Activated T-helper 1 cell treated with anti-CD3 and anti-CD28 coated beads, Interleukin-12 subunit alpha, Interleukin-12 subunit beta, Interleukin-2, Interleukin-4 antibody, amounts not matched to agents 30 ng/mL and 10 ng/mL and 1 ng/mL, durations not matched to agents 14 hours and 24 hours and 36 hours (primary cell): ENCODE measurements at places on chromosomes 13 and 19.

- no peaks in the 10 kb centered on the region for H3K4me1 ChIP-seq
- H3K4me3 ChIP-seq = no peak overlapping the region
- H3K27ac ChIP-seq = no peak overlapping the region
- no peak for DNase-seq
Observed at GRCh38 chr19:15248648-15249527, 16.6 kb upstream of the EPHX3 start.

DNA sequence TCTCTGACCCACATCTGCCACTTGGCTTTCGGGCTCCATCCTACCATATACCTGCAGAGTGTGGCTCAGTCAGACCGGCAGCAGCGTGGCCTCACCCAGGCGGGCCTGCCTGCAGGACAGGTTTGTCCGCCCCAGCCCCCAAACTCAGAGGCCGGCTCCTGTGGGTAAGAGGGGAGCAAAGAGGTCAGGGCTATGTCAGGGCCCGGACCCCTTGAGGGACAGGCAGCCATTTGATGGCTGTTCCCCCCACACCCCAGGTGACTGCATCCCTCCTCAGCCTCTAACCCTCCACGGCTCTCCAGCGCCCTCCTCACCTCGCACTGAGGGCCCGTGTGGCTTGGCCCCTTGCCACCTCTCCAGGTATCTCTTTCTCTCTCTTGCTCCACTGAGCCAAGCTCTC is 12.3 kb upstream of the ZBTB32 start:
- H3K27me3 ChIP-seq = no peaks in the 10 kb centered on the region
- no peak overlapping the region for H3K27ac ChIP-seq
- peaks cover 17% of the 10 kb centered on the region for H3K4me1 ChIP-seq
- no peak overlapping the region for H3K4me3 ChIP-seq
- DNase-seq = no peak
- H3K36me3 ChIP-seq = no peaks in the 10 kb centered on the region

DNA sequence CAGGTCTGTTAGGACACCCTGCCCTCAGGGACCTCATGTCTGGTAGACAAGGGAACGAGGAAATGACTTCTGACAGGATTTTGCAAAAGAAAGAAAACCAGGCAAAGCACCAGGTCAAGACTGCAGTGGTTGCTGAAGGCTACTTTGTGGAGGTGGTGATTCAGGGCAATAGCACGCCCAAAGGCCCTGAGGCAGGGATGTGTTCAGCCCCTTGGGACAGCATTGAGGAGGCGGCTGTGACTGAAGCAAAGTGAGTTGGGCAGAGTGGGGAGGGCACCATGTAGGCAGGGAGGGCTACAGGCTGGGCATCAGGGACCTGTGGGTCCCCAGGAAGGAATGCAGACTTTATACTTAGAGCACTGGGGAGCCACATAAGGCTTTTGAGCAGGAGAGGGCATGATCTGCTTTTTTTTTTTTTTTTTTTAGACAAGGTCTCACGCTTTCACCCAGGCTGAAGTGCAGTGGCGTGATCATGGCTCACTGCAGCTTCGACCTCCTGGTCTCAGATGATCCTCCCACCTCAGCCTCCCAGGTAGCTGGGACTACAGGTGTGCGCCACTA is 10.8 kb upstream of the HOMER3 start:
- DNase-seq = no peak
- peaks cover 6% of the 10 kb centered on the region for H3K27me3 ChIP-seq
- H3K4me1 ChIP-seq = no peaks in the 10 kb centered on the region
- no peak overlapping the region for H3K27ac ChIP-seq

DNA sequence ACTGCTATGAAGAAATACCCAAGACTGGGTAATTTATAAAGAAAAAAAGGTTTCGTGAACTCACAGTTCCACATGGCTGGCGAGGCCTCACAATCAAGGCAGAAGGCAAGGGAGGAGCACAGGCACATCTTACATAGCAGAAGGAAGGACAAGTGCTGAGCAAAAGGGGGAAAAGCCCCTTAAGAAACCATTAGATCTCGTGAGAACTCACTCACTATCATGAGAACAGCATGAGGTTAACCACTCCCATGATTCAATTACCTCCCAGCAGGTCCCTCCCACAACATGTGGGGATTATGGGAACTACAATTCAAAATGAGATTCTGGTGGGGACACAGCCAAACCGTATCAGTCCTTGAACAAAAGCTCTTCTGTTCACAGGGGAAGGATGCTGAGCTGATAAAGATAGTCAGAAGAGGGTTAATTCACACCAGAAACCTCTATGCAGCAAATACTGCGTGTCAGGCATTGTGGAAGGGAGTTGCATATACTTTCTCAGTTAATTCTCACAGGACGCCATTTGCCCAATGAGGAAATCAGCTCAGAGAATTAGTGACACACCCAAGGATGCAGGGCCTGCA is 246.2 kb downstream of the FOXO1 start:
- H3K27ac ChIP-seq = no peak overlapping the region
- no peaks in the 10 kb centered on the region for H3K36me3 ChIP-seq
- no peaks in the 10 kb centered on the region for H3K27me3 ChIP-seq
- no peaks in the 10 kb centered on the region for H3K4me1 ChIP-seq
- H3K4me3 ChIP-seq = no peak overlapping the region
- no peak for DNase-seq

DNA sequence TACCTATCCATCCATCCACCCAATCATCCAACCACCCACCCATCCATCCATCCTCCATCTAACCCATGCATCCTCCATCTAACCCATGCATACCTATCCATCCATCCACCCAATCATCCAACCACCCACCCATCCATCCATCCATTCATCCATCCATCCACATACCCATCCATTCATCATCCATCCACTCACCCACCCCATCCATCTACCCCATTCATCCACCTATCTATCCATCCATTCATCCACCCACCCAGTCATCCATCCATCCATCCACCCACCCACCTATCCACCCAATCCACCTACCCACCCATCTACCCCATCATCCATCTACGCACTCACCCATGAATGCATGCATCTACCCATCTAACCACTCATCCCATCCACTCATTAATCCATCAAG is 6.6 kb downstream of the MICOS13 start:
- H3K27ac ChIP-seq = no peak overlapping the region
- H3K27me3 ChIP-seq = no peaks in the 10 kb centered on the region
- DNase-seq = no peak
- H3K4me3 ChIP-seq = no peak overlapping the region
- no peaks in the 10 kb centered on the region for H3K4me1 ChIP-seq
